A375 (cell line): ENCODE measurements at places on chromosomes 12 and 14. TPM values are rescaled to one million over a fixed set of nuclear protein-coding genes. Genes with fewer than 3 reads are reported as not detected.

Gene OTOGL
- total RNA-seq, result 0.08 TPM in 1 of 2 replicates, not detected in the other

Gene PRICKLE1
- total RNA-seq, result 7.4 and 21.6 TPM in 2 replicates

Gene KRT71
- not detected in 2 replicates for total RNA-seq

Gene RNASE7
- total RNA-seq, result not detected in 2 replicates

Gene SLC2A14
- not detected in 2 replicates for total RNA-seq

Gene IL23A
- total RNA-seq, result 0.21 and 0.23 TPM in 2 replicates

Gene PDE3A
- 4.0 and 4.2 TPM in 2 replicates for total RNA-seq

Gene RARG
- 31.3 and 36.8 TPM in 2 replicates for total RNA-seq

Gene AICDA
- not detected in 2 replicates for total RNA-seq

Gene BCL7A
- total RNA-seq, result 3.5 and 4.3 TPM in 2 replicates

Gene STON2
- 0.11 and 0.60 TPM in 2 replicates for total RNA-seq

Gene KCNMB4
- 0.16 and 0.53 TPM in 2 replicates for total RNA-seq

Gene KLRG1
- 1.1 and 2.8 TPM in 2 replicates for total RNA-seq

Gene FOXN4
- not detected in 2 replicates for total RNA-seq

Gene IGF1
- total RNA-seq, result not detected in 2 replicates

Gene SYNJ2BP
- 10.3 and 13.5 TPM in 2 replicates for total RNA-seq

Gene ENDOU
- 0.13 TPM in 1 of 2 replicates, not detected in the other for total RNA-seq

Gene ESRRB
- total RNA-seq, result 0.19 and 0.57 TPM in 2 replicates

Gene GPR135
- 3.1 and 3.2 TPM in 2 replicates for total RNA-seq

Gene DAO
- not detected in 2 replicates for total RNA-seq

Gene LRP1-AS
- not detected in 2 replicates for total RNA-seq

Gene SCARB1
- total RNA-seq, result 48.2 and 62.6 TPM in 2 replicates

Gene SIX1
- 7.7 and 11.8 TPM in 2 replicates for total RNA-seq

Gene COCH
- total RNA-seq, result 3.5 and 5.4 TPM in 2 replicates

Gene PEBP1
- total RNA-seq, result 142 and 154 TPM in 2 replicates

Gene LGMN
- 14.0 and 14.6 TPM in 2 replicates for total RNA-seq

Gene USP44
- total RNA-seq, result 0.24 and 0.45 TPM in 2 replicates

Gene TMEM253
- 0.53 TPM in 1 of 2 replicates, not detected in the other for total RNA-seq

Gene MANSC4
- not detected in 2 replicates for total RNA-seq

Gene PAWR
- 140 and 173 TPM in 2 replicates for total RNA-seq

Gene AMDHD1
- 0.40 and 0.45 TPM in 2 replicates for total RNA-seq

Gene SLC16A7
- 16.2 and 23.4 TPM in 2 replicates for total RNA-seq

Gene HSP90B1
- total RNA-seq, result 647 and 694 TPM in 2 replicates

Gene NKX2-1
- 0.11 and 0.61 TPM in 2 replicates for total RNA-seq

Gene FAM181A
- not detected in 2 replicates for total RNA-seq

Gene PMCH
- not detected in 2 replicates for total RNA-seq

Gene RAB15
- 3.2 and 4.4 TPM in 2 replicates for total RNA-seq

Gene RASSF9
- not detected in 2 replicates for total RNA-seq

Gene CABP1
- total RNA-seq, result not detected in 2 replicates

Gene TMEM121
- 15.5 and 25.1 TPM in 2 replicates for total RNA-seq

Gene GUCY2C
- 0.05 TPM in 1 of 2 replicates, not detected in the other for total RNA-seq

Gene L3HYPDH
- total RNA-seq, result 27.2 and 27.5 TPM in 2 replicates

Gene NID2
- total RNA-seq, result 0.53 and 1.1 TPM in 2 replicates

Gene KRT73
- not detected in 2 replicates for total RNA-seq

Gene HIP1R
- total RNA-seq, result 33.1 and 45.6 TPM in 2 replicates
